ENCODE measurements at places on chromosomes 1 and 21.

DNA sequence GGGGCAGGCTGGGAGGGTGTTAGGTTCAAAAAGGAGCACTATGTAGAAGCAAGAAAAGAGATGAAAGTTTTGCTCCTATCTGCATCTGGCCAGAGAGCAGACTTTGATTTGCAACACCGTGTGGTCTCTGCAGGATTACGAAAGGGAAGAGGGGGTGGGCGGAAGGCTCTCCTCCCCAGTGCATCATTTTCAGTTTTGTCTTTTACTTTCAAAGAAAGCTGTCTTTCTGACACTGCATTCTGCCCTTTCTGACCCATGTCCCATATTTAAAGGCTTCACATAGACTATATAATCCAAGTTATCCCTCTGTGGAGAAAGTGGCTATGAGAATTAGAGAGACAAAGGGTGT, 126.5 kb downstream of the RHOU start:
- peak; percentile 85 for DNase-seq

DNA sequence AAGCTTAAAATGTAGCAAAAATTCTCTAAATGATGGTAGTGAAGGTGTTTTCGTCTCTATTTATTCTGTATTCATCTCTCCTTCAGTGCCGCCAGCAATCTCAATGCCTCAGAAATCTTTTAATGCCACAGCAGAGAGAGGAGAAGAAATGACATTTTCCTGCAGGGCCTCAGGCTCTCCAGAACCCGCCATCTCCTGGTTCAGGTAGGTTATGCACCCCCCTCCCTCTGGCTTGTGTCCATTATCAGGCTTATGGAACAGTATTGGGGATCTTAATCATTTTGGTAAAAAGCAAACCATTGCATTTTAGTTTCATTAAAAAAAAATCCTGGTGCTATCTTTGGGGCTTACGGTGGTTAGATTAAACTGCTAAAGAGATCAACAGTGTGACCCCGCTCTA, 326.1 kb downstream of the NCAM2 start:
- DNase-seq = no peak

DNA sequence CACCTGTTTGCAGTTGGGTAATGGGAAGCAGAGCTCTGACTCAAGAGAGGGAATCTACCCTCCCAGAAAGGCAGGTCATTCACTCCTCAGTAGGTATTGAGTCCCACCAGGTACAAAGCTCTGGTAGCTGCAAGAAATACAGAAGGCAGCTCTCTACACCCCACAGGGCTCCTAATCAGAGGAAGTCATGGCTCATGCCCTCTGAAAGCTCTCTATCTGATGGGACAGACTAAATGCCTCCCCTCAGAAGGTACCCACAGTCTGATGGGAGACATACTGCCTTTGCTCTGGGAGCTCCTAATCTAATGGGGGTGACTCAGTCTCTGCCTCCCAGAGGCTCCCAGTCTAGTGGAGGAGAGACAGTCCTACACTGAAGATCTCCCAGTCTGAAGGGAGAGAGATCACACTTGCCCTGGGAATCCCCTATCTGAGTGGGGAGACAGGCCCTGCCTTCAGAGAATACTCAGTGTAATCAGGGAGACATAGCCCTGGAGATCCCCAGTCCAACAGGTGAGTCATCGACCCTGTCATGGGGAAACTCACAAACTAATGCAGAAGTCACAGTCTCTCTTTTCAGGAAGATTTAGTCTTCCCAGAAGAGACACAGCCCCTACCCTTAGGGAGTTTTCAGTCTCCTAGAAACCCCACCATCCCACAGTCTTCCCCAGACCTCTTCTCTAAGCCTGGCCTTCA, 23.7 kb downstream of the CAMK1G start:
- DNase-seq = peak; percentile 94

DNA sequence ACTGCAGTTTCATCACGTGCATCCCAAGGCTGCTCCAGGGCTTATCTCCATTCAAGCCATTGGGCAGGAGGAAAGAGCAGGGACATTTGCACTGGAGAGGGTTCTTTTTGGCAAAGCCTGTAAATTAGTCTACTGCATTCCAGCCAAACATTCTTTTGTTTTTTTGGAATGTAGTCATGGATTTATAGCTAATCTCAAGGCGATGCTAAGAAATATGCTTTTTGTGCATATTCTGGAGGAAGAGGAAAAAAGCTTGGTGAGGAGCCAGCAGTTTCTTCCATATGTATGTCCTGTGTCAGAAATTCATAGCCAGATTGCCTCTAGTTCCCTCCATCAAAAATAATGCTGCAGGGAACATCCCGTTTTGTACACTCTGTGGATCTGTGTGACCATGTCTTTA, 221.4 kb downstream of the BACH1 start:
- no peak for DNase-seq

GRCh38 chr1:154736841-154737240, 128.9 kb upstream of the ADAR start:
- DNase-seq = peak; percentile 88

GRCh38 chr1:153696741-153697140, 18.3 kb downstream of the NPR1 start:
- DNase-seq = no peak

GRCh38 chr1:187763976-187764375, 935.2 kb downstream of the PLA2G4A start:
- DNase-seq = no peak

GRCh38 chr1:179583771-179584320, 7.8 kb upstream of the TDRD5 start:
- no peak for DNase-seq

DNA sequence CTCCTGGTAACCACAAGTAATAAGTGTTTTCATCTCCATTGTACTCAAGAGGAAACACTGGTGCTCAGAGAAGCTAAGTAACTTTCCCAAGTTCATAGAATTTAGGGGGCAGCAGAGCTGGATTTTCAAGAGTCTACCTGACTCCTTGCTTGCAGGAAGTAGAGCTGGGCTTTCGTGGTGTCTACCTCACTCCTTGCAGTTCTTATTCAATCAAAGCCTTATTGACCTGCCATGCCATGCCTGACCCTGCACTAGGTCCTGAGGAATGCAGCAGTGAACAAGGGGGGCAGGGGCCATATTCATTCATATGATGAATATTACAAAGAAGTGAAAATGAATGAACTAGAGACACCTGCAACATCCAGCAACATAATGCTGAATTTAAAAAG, 93.3 kb downstream of the GLIS1 start:
- no peak for DNase-seq

DNA sequence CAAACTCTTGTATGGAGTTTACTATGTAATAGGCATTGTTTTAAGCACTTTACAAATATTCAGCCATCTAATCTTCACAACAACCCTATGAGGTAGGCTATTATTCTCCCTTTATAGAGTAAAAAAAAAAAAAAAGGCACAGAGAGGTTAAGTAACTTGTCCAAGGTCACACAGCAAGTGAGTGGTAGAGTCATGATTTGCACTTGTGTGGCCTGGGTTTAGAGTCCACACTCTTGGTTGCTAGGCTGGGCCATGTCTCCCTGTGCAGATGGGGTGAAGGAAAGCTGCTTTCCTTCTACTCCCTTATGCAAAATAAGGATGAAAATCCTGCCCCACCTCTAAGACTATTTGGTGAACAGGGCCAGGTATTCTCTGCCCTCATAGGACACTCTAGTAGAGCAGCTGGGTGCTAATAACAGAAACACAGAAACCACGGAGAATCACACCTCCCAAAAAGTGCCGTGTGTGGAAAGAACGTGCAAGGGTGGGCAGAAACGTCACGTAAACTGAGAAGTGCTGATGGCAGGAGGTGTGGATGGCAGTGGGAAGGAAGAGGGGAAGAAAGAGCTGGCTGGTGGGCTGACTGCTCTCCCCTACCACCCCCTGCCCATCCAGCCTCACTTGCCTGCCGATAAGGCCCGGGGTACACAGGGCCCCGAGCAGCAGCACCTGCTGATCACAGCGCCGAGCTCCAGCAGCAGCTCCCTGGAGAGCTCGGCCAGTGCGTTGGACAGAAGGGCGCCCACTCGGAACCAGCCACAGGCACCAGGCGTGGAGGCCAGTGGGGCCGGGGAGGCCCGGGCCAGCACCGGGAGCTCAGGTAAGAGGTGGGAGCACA, 28.3 kb upstream of the VPS13D start:
- no peak for DNase-seq

- DNase-seq = peak; percentile 98
These were observed 28.6 kb upstream of the IFNGR2 start for GRCh38 chr21:33374450-33375096.

DNA sequence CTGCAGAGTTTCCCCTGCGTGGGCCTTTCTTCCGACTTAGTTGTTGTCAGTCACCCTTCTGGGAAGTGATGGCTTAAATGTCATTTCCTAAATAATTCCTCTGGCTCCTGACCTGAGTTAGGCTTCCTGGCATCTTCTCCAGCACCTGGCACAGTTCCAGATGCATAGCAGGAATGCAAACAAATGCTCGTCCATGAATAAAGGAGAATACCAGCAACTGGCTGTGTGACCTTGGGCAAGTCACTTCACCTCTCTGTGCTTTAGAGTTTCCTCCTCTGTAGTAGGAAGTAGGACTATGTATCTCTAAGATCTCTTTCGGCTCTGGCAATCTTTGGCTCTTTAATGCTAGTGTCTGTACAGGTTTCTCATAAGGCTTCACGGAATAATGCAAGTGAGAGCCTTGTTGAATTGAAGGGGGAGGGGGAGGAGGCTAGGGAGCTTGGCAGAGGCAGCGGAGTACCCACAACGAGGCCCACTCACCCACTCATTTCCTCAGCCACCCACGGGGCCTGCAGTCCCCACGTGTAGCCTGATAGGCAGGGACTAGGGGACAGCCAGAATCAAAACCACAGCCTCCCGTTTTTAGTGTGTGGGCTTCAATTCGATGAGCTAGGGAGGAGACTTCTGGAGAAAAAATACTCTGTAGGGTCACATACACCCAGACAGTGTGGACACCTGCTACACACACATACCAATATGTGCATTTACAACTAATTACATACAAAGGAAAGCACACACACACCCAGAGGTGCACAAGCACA, 48.1 kb downstream of the TENT5C start:
- no peak for DNase-seq

GRCh38 chr21:33393348-33393747, 9.9 kb upstream of the IFNGR2 start:
- DNase-seq = no peak

DNA sequence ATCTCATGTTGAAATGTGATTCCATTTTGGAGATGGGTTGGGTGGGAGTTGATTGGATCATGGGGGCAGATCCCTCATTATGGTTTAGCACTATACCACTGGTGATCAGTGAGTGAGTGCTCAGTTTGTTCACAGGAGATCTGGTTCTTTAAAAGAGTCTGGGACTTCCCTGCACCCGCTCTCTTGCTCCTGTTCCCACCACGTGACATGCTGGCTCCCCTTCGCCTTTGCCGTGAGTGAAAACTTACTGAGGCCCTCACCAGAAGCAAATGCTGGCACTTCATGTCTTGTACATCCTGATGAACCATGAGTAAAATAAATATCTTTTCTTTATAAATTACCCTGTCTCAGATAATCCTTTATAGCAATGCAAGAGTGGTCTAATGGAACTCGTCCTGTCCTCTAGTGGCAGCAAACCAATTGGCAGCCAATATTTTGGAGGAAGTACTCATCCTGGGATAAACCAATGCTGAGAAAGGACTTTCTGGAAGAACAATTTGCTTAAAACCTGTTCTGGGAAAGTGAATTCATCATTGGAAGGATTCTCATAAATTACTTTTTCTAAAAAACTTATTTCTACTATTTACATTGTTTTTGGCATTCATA, 27.8 kb upstream of the CYP4A11 start:
- no peak for DNase-seq

DNA sequence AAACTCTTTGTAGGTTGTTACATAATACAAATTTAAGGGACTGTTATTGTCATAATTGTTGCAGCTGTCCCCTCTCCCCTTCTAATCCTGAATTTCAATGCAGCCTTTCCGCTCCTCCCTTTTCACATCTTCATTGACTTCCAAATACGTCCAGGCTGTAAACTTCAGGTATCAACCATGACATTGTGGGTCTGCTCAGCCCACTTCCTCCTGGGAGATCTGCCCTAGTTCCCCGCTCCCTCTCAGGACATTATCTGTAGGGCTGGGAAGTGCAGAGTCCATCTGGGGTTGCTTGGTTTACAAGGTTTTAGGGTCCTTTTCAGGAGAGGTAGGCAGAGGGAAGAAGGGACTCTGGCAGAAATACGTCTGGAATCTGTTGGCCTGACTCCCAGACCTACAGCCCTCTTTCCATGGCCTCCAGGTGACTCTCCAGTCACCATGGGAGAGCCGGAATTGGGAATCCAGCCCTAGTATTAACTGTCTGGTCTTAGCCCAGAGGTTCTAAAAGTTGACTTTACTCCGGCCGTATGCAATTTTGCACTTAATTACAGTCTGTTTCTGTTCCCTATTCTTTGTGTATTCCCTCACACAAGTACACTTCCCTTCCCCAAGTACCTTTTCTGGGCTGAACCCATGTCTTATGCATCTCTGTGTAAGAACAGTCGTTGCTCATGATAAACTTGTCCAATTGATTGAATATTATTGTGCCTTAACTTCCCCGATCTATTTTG, 4.7 kb upstream of the DENND2D start:
- peak; percentile 73 for DNase-seq

GRCh38 chr1:109595531-109595930, 23.9 kb downstream of the GNAT2 start:
- no peak for DNase-seq

GRCh38 chr21:14716761-14717396, 170.8 kb upstream of the SAMSN1 start:
- DNase-seq = no peak

DNA sequence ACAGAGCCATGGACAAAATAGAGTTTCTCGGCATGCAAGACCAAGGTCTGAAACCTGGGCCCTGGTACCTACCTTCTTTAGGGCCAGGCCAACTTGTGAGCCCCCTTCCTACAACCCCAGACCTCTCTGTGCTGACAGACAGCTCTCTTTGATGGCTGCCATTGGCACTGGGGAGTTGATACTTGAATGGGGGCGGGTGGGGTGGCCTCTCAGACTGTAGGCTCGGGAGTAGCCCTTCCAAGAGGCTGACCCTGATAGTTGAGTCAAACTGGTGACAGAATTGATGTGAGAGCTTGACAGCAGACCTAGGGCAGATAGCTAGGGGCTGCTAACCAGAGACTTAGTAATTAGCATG, 44.7 kb upstream of the PSEN2 start:
- no peak for DNase-seq

GRCh38 chr1:248174521-248174920, at the start of gene OR2M2:
OR2M2 (plus strand) TSS chr1:248174821; CDS start chr1:248179986, 5,165 bp downstream.
- no peak for DNase-seq

GRCh38 chr1:206816390-206817287, 44.3 kb upstream of the IL10 start:
- DNase-seq = peak; percentile 40

- no peak for DNase-seq
These were observed 472.4 kb downstream of the SETD4 start for GRCh38 chr21:35587841-35588380.

DNA sequence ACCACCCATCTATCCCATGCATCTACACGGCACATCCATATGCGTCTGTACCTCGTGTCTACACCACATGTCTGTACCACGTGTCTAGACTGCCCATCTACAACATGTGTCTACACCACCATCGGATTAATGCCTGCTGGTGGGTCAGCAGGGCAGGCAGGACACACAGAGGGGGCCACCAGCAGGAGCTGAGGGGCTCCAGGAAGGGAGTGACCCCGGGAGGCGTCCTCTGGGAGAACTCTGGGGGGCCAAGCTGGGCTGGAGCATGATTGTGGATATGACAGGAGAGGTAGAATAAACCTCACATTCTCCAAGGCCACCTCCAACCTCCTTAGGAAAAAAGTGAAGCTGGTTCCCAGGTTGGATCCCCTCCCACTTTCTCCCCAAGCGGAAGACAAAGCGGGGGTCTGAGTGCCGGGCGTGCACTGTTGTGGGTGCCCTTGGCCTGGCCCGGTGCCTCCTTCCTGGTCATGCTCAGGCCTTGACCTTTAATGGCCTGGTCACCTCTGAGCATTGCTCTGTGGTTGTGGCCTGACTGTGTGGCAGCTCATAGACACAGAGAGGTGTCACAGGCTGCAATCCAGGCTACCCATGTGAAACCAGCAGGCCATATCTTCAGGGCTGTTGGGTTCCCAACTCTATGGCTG, 881 bp upstream of the ACTRT2 start:
- DNase-seq = no peak
